ENCODE measurements at places on chromosomes 2 and 18.
A peak's percentile ranks its signal among the peaks of the same experiment; 100 is the strongest.

DNA sequence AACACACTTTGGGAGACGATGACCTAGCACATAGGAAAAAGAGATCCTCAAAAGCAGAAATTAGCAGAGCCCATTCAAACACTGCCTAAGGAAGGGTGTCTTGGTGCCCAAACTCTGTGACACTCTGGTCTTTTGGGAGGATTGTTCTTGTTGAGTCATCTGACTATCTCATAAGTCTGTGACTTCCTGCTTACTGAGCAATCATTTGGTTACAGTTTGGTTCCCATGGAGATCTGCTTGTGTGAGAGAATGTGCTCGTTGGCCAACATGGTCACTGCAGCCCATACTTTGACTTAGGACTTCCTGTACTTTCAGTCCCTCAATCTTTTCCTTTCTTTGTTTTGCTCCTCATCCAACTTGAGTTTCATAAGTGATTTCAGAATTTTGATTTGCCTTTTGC lies 602.9 kb downstream of the NYAP2 start:
- DNase-seq = peak; percentile 9

DNA sequence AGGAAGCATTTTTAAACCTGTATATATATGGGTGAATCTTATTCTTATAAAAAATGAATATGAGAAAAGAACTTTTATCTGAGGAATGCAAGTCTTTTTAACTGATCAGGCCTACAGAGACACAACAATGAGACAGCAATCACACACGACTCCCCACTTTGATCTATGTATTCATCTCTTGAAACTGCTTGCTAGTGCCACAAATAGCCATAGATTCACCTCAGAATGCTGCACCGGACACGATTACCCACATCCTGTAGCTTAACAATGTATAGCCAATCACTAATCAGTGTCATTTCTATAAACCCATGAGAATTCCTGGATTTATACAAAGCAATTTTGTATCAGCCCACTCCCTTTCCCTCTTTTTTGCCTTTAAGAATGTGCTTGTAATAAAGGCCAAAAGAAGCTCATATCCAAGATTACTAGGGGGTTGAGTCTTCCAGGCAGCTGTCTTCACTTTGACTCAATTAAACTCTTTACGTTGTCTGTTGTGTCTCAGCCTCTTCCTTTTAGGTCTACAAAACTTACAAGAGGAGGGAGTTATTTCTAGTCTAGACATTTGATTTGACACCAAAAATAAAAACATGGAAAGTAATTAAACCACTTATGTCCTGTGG lies 94.9 kb downstream of the MBD2 start:
- no peak for DNase-seq

GRCh38 chr2:182745061-182745460 lies 29.0 kb downstream of the DNAJC10 start:
- no peak for DNase-seq

- DNase-seq = no peak
Measured at GRCh38 chr2:202408546-202409140, 32.5 kb downstream of the BMPR2 start.

GRCh38 chr18:39599251-39599650 lies 2033.7 kb upstream of the CELF4 start:
- no peak for DNase-seq

DNA sequence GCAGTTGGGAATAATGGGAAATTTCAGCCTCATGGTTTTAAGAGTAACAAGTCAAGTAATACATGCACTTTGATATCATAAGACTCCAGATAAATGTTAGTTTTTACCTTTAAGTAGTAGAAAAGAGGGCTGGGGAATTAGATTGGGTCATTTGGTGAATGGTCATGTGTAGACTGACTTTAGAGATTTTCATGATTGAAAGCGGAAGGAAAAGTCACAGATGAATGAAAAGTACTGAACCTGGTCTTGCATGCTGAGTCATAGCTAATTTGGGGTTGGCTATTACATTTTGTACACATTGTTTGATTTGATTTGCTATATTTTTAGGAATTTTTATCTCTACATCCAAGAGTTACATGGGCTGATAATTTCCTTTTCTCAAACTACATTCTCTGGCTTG lies 539.4 kb upstream of the SPHKAP start:
- no peak for DNase-seq

Data from hematopoietic multipotent progenitor cell (in vitro differentiated cells).